ENCODE measurements at places on chromosomes 13 and 19. TPM values are rescaled to one million over a fixed set of nuclear protein-coding genes. Genes with fewer than 3 reads are reported as not detected.

The SYNE4 gene
- 1.8 TPM for total RNA-seq

The ZNF573 gene
- 8.0 TPM for total RNA-seq

The BABAM1 gene
- total RNA-seq, result 72.2 TPM

The CYP4F22 gene
- total RNA-seq, result 1.4 TPM

The NUMBL gene
- total RNA-seq, result 7.5 TPM

The MAP2K2 gene
- 94.3 TPM for total RNA-seq

The C19orf33 gene
- 11.8 TPM for total RNA-seq

The SH3GL1 gene
- total RNA-seq, result 56.6 TPM

- H3K4me1 ChIP-seq, result peaks cover 6% of the 10 kb centered on the region
- H3K27me3 ChIP-seq, result peaks cover 27% of the 10 kb centered on the region
- no peaks in the 10 kb centered on the region for H3K36me3 ChIP-seq
- no peak overlapping the region for H3K4me3 ChIP-seq
- DNase-seq, result no peak
Observed at GRCh38 chr13:75352641-75353327, 129.2 kb downstream of the TBC1D4 start.

DNA sequence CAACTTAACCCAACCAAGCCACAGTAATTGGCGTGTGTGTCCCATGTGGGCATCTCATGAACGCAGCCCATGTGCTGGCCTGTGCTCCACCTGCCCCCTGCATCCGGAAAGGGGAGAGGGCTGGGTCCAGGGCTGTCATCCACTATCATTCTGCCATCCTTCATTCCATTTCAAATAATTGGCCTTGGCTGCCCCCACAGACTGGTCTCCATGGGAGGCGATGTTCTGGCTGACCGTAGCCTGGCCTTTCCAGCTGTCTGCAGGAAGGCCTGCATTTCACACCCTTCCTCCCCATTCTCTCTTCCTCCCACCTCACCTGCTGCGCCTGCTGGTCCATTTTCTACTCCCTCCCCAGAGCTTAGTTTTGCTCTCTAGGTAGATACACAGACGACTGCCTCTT is 442.8 kb downstream of the COG6 start:
- H3K4me3 ChIP-seq, result no peak overlapping the region
- peaks cover 29% of the 10 kb centered on the region for H3K4me1 ChIP-seq
- no peak for DNase-seq
- no peaks in the 10 kb centered on the region for H3K36me3 ChIP-seq
- H3K27me3 ChIP-seq, result no peaks in the 10 kb centered on the region
- H3K27ac ChIP-seq, result no peak overlapping the region

DNA sequence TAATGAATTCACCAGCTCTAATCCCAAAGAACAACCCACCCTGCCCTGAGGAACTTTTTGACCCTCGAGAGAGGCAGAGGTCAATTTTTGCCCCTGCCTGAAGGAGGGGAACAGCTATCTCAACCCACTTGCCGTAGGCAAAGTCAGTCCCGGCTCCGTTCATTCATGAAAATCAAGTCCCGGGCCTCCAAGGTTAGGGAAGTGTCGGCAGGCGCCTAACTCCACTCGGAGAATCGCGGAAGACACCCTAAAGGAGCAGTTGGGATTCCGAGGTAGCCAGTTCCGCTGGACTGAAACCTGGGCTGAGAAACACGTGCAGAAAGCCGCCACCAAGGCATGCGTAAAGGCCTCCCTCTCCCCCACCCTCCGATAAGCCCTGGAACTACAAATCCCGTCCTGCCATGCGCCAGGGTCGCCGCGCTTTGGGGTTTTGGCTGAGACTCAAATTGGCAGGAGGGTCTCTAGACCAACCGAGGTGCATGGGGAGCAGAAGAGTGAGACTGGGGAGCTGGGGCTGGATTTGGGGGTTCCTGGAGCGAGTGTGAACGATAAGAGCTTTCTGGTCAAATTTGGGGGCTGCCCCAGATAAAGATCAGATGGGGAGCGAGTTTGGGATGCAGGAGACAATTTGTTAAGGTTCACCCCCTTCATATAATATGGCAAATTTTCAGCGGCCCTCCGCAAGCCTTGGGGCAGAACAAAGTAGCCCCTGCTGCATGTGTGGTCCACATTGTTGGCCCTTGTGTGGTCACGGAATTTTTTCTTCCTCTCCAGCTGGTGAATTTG is at the start of gene TNPO2:
Gene TNPO2, minus strand, starts transcription at position 292 of the 786 bp plus-strand sequence. CDS start 2,955 bp downstream, outside the sequence.
- peak within 1 kb of the TSS; percentile 95 for H3K27ac ChIP-seq
- H3K4me3 ChIP-seq, result peak within 1 kb of the TSS; percentile 96
- peaks cover 31% of the 10 kb centered on the region for H3K4me1 ChIP-seq
- H3K27me3 ChIP-seq, result no peaks in the 10 kb centered on the region

GRCh38 chr13:110964229-110965037 is 49.6 kb upstream of the ANKRD10 start:
- H3K27me3 ChIP-seq, result no peaks in the 10 kb centered on the region
- H3K36me3 ChIP-seq, result no peaks in the 10 kb centered on the region
- no peak for DNase-seq
- H3K27ac ChIP-seq, result no peak overlapping the region
- H3K4me3 ChIP-seq, result no peak overlapping the region
- H3K4me1 ChIP-seq, result no peaks in the 10 kb centered on the region

DNA sequence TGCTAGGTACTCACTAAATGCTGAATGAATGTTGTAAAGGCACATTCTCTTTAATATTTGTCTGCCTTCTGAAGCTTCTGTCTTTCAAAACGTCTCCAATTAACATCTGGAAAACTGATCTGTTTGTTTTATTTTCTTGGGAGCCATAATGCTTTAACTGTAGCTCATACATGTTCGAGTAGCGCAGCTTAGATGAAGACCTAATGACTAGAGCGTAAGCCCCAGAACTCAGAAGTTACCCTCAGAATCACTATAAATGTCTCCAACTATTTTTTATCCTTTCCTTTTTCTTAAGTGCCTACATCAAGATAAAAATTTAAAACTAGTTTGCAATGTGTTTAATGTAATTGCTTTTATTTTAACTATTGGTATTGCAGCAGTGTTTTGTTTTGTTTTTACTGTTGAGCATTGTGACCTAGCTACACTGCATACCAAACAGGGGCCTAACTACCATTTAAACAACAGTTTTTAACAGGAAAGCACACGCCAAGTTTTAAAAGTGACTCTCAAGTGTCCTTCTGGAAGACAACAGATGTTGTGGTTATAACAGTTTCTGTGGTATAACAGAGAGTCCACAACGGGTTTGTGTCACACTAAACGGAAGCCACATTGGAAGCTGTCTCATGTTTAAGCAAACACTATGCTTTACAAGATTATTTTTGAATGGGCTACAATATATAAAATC is 42.0 kb downstream of the MRPL57 start:
- peaks cover 13% of the 10 kb centered on the region for H3K4me1 ChIP-seq
- DNase-seq, result no peak
- peaks cover 5% of the 10 kb centered on the region for H3K27me3 ChIP-seq
- no peak overlapping the region for H3K4me3 ChIP-seq

DNA sequence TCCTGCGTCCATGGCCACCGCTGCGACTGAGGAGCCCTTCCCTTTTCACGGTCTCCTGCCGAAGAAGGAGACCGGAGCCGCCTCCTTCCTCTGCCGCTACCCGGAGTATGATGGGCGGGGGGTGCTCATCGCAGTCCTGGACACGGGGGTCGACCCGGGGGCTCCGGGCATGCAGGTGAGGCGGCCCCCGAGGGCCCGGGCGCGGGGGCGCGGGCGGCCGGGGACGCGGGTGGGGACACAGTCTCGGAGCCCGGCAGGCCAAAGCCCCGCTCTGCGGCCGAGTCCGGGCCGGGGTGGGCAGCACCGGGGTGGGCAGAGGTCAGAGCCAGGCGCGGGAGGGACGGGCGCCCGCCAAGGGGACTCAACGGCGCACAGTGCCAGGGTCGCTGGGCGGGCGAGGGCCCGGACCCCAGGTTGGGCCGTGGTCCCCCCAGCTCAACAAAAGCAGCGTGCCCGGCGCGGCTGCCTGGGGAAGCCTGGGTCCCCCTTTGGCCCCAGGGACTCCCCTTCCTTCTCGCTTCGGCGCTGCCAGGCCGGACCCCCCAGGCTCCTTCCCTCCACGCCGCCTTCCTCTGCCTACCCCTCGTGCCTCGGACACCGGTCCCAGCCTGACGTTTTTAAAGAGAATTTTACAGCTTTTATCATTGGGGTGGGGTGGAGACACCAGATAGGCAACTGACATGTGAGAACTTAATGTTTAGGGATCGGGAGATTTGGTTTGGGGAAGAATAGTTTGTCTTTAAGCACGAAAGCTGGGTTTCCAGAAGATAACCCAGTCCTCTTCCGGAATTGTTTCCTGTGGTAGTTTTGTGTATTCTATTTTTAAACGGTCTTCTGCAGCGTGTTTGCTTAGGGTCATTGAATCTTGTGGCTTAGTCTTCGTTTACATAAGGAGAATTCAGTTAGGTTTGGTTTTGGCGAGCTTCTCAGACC is 509 bp downstream of the TPP2 start:
- peaks cover 51% of the 10 kb centered on the region for H3K4me1 ChIP-seq
- DNase-seq, result no peak
- H3K4me3 ChIP-seq, result peak overlapping the region; percentile 98
- H3K36me3 ChIP-seq, result peaks cover 8% of the 10 kb centered on the region
- no peaks in the 10 kb centered on the region for H3K27me3 ChIP-seq
- peak overlapping the region; percentile 100 for H3K27ac ChIP-seq

- peaks cover 23% of the 10 kb centered on the region for H3K4me1 ChIP-seq
- H3K36me3 ChIP-seq, result peaks cover 6% of the 10 kb centered on the region
- no peak overlapping the region for H3K4me3 ChIP-seq
- no peak overlapping the region for H3K27ac ChIP-seq
- peak; percentile 83 for DNase-seq
- H3K27me3 ChIP-seq, result no peaks in the 10 kb centered on the region
Observed at GRCh38 chr19:8580710-8581281, 3.6 kb upstream of the MYO1F start.

- H3K27me3 ChIP-seq, result no peaks in the 10 kb centered on the region
- peaks cover 30% of the 10 kb centered on the region for H3K4me1 ChIP-seq
- H3K27ac ChIP-seq, result peak overlapping the region; percentile 76
- H3K36me3 ChIP-seq, result no peaks in the 10 kb centered on the region
Observed at GRCh38 chr19:1018393-1018792, 2.5 kb downstream of the TMEM259 start.

Data from T-helper 17 cell (primary cell).